Nucleus accumbens (tissue), 56 donors: ENCODE measurements at places on chromosomes 3 and 15.
A peak's percentile ranks its signal among the peaks of the same experiment; 100 is the strongest.

GRCh38 chr15:96333131-96334016 is 2.9 kb downstream of the NR2F2 start:
- DNase-seq, result no peak

GRCh38 chr15:41309226-41309905 is 23.0 kb downstream of the OIP5 start:
- no peak for DNase-seq

- DNase-seq, result no peak
These were observed 50.8 kb upstream of the PRR23E start for GRCh38 chr3:127141921-127142730.

GRCh38 chr3:155188031-155188430 is 105.5 kb downstream of the STRIT1 start:
- no peak for DNase-seq

- DNase-seq, result peak; percentile 11
These were observed 120.5 kb downstream of the XXYLT1 start for GRCh38 chr3:195150181-195151118.

DNA sequence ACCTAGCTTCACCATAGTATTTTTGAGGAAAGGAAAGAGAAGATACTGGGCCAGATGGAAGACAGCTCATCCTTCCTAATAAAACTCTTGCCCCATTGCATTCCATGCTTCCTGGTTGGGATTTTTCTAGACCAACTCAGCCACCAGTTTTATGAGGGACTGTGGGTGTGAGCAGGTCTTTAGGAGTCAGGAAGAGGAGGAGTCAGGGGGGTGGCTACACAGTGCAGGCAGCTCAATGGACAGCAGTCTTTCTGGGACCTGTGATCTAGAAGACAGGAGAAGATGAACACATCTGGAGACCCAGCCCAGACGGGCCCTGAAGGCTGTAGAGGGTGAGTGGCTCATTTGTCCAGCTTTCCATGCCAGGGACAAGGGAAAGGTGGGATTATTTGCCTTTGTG is at the start of gene NOX5:
Gene NOX5, plus strand, starts transcription at position 242 of the 400 bp plus-strand sequence. Its CDS starts 41 bp downstream, at position 283.
- no peak for DNase-seq

- DNase-seq, result no peak
These were observed 1.2 kb downstream of the RASGRF1 start for GRCh38 chr15:79089331-79089889.

GRCh38 chr3:84307339-84307738 is 651.5 kb upstream of the CADM2 start:
- no peak for DNase-seq

DNA sequence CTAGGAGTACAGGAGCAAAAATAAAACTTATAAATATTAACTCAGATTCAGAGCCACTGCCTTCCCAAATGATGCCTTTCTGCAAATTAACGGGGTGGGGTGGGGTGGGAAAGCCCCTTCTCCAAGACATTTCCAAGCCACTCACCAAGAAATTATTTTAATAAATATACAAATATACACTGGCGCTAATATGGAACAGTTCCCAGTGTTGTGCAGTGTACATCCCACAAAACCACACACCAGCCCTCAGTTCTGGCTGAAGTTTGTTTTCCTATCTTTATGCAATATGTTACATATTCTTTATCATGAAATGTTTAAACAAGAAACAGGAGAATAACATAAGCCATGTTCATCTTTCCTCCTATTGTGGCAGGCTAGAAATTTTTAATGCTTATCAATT is 53.0 kb upstream of the GYG1 start:
- DNase-seq, result no peak

DNA sequence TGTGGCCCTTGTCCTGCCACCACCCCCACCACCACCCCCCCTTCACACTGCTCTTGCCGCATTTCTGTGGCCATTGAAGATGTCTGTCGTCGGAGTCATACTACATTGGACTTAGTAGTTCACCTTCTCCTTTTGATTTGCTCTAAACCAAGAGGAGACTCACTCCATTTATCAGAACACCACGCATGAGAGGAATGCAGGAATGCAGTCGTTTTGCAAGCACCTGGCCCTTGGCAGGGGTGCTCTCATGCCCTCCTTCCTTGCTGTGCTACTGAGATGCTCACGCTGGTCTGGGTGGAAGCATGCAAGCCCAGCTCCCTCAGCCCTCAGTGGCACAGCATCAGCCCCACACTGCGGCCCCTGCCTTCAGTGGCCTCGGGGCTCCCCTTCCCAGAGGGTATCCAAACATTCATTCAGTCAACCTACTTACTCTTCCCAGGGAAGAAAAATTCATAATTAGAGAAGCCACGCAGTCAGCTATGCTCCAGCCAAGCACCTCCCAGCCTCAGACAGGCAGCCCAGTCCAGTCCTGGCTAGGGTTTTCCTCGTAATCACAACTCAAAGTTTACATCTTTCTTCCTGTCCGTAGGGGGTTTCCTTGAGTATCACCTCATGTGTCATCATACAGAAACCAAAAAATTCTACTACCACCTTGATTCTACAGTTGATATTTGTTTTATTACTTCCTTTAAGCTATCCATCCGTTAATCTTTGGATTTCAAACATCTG is 520.0 kb downstream of the GABRG3 start:
- no peak for DNase-seq

GRCh38 chr15:89338036-89338435 is 3.4 kb upstream of the POLG start:
- DNase-seq, result no peak

DNA sequence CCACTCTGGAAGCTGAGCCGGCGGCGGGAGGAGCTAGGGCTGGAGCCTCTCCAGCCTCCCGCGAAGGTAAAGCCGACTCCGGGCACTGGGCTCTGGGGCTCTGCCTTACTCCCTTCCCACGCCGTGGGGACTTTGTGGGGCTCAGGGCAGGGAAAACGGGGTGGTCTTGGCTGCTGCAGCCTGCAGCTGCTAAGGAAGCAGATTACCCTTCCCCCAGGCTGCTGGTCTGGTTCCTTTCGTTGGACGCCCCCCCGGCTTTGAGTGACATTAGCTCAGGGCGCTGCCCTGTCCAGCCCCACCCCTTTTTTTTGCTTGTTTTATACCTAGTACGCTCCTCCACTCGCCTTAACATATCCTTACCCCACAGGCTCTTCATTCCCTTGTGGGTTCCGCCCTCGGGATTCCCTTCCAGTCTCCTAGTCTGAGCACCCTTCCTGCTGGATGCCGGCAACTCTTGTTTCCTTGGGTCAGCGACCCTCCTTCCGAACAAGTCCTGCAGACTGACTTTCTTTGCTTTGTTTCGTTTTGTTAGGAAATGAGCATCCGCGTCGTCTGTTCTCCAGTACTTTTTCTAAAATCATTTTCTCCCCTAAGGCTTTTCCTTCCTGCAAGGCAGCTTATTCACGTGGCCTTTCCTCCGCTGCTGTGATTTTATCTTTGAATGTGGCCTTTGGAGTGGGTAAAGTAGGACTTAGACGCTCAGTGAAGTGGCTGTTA is 551 bp downstream of the DNAJC13 start:
- peak; percentile 55 for DNase-seq

DNA sequence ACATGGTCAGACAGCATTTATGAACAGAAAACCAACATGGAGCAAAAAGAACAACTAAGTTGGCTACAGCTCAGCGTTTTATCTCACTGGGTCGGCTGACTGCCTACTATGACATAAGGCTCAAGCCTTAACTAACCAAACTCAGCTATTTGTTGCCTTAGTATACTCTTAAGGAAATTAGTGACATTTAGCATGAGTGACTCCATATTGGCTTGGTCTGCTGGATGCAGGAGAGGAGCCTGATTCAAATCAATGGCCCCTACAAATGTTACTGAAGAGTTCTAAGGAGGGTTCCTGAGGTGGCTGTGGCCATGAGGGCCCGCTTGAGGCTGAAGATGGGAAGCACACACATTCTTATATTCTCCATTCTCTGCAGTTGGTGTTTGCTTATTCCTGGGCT is 20.1 kb upstream of the ALDH1L1 start:
- DNase-seq, result no peak

GRCh38 chr15:92709110-92709790 is 53.7 kb upstream of the FAM174B start:
- DNase-seq, result no peak

DNA sequence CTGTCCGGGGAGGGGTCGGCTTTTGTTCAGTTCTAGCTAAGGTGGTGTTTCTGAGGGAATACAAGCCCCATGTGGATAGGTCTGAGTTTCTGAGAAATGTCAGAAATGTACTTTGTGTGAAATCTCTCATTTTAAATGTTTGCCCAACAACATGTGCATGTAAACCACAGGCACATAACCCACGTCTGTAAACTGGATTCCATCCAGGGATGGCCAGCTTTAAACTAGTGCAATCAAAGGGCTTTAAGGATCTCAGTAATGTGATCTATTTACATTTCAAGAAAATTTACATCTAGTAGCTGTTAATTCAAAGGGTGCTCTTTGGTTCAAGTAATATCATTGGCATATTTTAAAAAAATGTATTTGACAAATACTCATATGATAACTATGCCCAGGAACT is 52.0 kb downstream of the POLR2M start:
- DNase-seq, result no peak

DNA sequence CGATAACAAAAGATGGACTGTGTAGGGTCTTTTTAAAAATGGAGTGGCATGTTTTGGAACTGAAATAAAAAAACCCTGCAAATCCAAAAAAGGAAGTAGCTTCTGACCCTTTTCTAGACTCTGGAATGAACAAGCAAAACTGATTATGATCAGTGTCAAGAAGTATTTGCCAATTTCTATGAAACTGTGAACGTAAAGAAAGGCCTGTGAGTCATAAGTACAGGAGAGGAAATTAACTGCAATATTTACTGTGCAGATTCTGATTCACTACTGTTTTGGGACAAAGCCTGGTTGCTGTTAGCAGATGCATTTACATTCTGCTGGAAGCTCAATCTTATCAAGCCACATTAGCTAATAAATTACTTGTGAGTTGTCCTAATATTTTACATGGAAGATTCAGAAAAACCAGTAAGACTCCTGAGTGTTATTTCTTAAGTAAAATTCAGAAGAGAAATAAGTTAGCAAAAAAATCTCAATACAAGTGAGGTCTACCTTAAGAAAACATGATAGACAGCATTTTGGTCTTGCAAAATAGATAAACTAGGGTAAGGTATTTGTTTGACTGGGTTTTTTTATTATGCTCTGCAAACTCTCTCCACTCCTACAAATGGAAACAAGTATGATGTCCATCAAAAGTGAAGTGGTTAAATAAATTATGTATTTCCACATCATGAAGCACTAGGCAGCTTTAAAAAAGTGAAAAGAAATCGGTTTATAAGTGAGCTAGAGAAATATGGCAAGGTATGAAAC is 90.2 kb upstream of the LMOD3 start:
- no peak for DNase-seq

GRCh38 chr3:32105291-32106131 is 909 bp upstream of the GPD1L start:
- no peak for DNase-seq

GRCh38 chr3:113070072-113070640 is 79.4 kb downstream of the GTPBP8 start:
- no peak for DNase-seq

GRCh38 chr15:90165659-90166489 is 35.3 kb upstream of the SEMA4B start:
- DNase-seq, result peak; percentile 9

- DNase-seq, result no peak
These were observed 182.2 kb downstream of the GABRB3 start for GRCh38 chr15:26590676-26591075.

DNA sequence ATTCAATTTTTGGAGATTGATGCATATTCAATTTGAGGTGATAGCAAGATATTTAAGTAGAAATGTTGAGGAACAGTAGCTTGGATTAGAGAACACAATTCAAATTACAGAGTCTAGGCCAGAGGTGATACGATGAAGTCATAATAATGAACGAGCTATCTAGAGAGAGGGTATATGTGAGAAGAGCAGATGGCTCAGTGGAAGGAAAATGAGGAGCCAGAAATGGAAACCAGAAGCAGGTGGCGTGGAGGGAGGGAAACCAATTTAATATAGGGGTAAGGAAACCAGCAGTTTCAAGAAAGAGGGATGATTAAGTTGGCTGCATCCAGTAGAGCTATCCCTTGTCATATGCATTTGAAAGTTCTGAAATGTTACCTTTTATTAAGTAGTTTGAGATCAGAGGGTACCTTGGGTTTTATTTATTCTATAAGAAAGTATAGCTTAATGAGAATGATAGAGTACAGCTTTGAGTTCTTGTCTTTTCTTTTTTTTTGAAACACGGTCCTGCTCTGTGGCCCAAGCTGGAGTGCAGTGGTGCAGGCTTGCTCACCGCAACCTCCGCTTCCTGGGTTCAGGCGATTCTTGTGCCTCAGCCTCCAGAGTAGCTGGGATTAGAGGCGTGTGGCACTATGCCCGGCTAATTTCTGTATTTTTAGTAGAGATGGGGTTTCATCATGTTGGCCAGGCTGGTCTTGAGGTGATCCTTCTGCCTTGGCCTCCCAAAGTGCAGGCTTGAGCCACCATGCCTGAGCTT is 22.1 kb downstream of the NCK1 start:
- DNase-seq, result no peak

DNA sequence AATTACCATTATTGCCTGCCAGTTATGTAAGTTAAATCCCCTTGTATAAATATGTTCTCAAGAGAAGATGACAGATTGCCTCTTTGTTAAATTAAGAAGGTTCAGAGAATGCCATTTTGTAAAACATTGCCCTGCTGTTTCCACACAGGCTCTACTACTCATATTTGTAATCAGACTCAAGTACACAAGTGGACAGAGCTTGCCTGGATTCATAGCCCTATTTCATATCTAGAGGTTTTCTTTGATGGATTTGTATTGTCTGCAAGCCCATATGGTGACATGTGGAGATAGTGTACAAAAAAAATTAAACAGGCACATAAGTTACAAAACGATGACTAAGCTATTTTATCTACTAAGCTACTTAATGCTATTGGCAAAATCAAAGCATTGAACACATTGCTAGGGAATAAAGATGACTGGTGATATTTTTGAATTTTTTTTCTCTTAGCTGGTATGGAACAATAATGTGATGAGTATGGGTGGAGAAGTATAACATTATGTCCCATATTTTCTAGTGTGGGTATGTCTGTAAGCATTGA is 1286.6 kb upstream of the ALCAM start:
- DNase-seq, result no peak

GRCh38 chr3:141828890-141829289 is 47.6 kb upstream of the ATP1B3 start:
- DNase-seq, result no peak

- no peak for DNase-seq
These were observed 255.0 kb downstream of the OCA2 start for GRCh38 chr15:27844018-27844666.

- peak; percentile 74 for DNase-seq
These were observed 55.3 kb upstream of the CA12 start for GRCh38 chr15:63436872-63437375.
